AG10803 (cell line): ENCODE measurements at places on chromosomes 6 and 20.
A peak's percentile ranks its signal among the peaks of the same experiment; 100 is the strongest.

DNA sequence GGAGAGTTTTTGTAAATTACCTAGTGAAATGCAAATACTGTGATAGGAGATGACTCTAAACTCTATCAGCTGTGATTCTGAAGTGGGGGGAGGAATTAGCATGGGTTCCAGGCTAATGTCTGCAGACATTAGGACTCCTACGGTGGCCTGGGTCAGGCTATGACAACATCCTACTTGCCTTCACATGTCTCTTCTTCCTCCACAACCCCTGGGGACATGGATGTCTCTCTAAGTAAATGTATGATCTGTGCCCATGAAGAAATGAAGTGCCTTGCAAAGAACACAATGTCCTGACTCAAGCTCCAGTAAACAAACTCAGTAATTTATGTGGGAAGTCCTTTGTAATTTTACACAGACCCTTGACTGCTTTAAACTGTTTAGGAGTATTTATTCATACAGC, 165.8 kb upstream of the EEF1E1 start:
- no peak for DNase-seq

- no peak for DNase-seq
Observed at GRCh38 chr20:53362736-53363135, 230.9 kb downstream of the ZNF217 start.

- DNase-seq = peak; percentile 75
Observed at GRCh38 chr20:58890518-58891085, 38.1 kb downstream of the GNAS start.

DNA sequence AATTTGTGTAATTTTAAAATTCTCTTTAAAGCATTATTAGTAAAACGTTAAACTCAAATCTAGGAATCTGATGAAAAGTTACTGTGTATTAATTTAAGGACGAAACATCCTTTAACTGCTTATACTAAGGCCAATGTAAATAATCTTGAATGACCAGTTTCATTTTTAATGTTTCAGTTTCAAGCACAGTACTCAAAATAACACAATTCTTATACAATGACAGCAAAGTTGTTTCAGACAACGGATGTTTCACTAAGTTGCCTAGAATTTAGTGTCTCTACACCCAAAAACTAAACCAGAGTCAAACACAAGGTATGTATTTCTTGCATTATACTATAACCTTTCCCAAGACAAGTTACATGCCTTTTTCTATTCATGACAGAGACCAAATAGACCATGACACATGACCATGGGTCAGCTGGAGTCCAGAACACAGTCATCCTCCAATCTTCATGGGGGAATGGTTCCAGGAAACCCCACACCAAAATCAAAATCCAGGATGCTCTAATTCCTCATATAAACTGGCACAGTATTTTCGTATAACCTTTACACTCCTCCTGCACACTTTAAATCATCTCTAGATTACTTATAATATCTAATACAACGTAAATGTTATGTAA, 7.7 kb downstream of the PHIP start:
- DNase-seq = no peak

DNA sequence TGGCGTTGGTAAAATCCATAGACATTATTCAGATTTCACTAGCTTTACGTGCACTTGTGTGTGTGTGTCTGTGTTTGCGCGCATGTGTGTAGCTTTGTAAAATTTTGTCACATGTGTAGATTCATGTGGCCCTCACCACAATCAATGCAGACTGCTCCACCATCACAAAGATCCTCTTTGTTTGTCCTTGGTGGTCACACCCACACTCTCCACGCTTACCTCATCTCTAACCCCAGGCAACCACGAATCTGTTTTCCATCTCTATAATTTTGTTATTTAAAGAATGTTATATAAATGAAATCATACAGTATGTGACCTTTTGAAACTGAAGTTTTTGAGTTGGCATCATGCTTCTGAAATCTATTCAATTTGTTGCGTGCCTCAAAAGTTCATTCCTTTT, 58.5 kb downstream of the GRM1 start:
- DNase-seq = no peak

DNA sequence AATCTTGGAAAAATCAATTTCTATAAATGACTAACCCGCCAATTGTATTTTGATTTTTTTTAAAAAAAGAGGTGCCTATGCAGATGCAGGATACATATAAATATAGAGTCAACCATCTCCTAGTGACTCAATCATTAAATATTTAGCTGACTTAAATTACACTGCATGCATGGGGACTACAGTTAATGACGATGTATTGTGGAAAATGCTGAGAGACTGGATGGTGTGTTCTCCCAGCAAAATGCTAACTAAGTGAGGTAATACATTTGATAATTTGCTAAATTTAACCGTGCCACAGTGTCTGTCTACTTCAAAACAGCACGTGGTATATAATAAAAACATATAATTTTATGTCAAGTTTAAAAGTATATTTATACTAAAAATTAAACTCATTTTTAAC, 341.6 kb downstream of the PRKN start:
- DNase-seq = peak; percentile 4

GRCh38 chr20:50534567-50534966, 24.4 kb downstream of the PTPN1 start:
- peak; percentile 91 for DNase-seq

DNA sequence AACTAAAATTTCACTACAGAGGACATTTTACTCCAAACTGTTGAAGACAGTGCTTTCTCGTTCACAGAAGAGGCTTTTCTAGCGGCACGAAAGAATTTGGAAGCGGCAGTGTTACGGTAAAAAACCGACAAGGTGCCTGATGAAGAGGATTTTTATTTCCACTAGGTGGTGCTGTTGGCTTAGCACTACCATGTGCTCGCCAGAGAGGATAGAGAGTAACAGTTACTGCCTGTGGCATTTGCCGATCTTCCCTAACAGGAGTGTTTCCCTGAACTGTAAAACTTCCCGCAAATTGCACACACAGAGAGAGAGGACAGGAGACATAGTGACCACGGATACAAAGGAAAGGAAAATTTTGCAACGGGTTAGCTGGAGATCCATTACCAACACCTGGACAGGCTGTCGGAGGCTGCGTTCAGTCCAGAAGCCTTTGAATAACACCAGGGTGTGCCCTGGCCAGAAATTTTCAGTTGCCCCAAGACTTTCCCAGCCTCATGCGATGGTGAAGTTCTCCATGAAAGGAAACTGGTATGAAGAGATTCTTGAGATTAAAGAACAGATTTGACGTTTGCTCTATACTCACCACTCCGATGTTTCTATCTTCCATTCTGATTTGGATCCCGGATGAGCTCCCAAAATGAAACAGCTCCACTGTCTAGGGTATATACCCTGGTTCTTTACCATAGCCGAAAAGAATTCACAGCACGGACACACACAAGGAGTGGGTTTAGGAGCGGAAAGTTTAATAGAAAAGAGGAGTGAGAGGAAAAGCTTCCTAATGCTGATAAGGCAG, 48.1 kb downstream of the HLA-DPB1 start:
- DNase-seq = peak; percentile 11

DNA sequence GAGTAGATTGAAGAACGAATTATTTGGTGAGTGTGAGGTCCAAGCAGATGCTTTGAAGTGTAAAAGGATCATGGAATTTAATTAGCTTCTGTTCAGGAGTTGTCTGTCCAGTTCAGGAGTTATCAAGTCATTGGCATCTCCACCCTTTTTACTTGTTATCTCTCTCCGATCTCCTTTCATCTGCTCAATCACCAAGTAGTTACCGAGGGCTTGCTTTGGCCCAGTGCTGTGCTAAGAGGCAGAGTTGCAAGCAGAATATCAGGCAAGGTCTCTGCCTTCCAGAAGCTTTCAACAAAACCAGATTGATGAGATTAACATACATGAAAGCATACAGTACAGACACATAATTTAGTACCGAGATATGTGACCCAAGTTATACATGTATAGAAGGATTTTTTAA, 10.2 kb upstream of the TNFRSF21 start:
- no peak for DNase-seq

DNA sequence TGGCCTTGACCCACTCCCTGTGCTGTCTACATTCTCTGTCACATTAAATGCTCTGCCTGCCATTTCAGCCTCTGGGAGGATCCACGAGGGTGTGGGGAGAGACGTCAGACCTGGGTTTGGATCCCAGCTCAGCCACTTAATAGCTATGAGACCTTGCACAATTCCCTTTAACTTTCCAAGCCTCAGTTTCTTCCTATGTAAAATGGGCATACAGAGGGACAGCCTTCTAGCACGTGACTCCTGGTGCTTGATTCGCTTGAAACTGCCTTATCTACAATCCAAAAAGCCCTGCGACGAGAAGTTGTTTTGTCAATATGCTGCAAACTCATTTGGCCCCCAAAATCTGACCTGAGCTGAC, 40.0 kb downstream of the TOX2 start:
- no peak for DNase-seq

DNA sequence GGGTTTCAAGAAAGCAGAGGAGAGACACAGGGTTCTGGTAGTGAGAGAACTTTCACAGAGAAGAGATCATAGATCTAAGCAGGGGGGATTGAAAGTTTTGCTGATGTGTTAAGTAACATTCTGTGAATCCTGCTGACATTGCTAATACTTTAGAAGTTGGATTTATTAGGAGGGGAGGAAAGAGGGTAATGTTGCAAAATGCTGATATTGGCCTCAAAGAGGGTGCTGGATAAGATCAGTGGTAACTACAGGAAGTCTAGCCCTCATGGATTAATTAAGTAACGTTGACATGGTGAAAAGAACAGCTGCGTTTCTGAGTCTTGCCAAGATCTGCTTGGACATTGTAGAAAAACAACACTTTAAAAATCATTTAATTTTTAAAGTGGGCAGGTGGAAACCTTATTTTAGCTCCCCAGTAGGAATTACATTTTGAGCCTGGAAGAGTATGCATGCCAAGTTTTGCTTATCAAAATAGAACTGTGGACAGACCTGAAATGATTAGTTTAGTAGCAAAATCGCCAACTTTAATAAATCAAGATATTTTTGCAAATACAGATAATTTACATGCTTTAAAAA, 606.0 kb upstream of the HTR1E start:
- no peak for DNase-seq

DNA sequence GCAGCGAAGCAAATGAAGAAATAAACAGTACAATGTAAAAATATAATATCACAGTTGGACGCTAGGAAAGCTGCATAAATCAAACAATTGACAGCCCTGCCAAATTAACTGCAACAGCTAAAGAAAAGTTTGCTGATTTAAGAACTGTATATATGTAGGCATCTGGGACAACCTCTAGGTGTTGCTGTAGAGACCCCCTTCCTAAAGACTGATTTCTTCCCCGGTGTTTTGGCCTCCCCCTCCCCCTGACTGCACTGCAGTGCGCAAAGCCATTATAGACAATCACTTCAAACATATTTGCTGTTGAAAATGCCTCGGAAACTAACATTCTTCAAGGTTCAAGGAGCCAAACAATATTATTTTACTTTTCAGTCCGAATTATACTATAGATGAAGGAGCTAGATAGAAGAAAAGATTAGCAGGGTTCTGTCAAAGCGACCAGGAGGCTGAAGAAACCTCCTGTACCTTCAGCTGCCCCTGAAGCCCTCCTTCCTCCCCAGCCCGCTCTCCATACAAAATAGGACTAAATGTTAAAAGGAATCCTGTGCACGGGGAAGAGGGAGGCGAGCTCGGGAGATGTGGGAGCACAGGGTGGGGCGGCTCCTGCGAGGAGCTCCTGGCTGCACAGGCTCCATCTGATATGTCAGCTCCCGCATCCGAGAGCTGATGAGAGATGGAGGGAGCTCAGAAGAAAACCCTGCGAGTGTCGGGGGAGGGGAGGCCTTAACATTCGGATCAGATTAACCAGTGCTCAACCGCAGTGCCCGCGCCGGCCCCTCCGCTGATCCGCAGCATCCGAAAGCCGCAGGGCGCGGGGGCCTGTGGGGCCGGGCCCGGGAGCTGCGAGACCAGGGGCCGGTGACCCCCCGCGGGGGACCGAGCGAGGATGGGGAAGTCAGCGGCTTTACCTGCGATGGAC, 822 bp downstream of the ELOVL4 start:
- peak; percentile 13 for DNase-seq

- DNase-seq = no peak
Observed at GRCh38 chr20:15439551-15439950, 1102.1 kb upstream of the FLRT3 start.

DNA sequence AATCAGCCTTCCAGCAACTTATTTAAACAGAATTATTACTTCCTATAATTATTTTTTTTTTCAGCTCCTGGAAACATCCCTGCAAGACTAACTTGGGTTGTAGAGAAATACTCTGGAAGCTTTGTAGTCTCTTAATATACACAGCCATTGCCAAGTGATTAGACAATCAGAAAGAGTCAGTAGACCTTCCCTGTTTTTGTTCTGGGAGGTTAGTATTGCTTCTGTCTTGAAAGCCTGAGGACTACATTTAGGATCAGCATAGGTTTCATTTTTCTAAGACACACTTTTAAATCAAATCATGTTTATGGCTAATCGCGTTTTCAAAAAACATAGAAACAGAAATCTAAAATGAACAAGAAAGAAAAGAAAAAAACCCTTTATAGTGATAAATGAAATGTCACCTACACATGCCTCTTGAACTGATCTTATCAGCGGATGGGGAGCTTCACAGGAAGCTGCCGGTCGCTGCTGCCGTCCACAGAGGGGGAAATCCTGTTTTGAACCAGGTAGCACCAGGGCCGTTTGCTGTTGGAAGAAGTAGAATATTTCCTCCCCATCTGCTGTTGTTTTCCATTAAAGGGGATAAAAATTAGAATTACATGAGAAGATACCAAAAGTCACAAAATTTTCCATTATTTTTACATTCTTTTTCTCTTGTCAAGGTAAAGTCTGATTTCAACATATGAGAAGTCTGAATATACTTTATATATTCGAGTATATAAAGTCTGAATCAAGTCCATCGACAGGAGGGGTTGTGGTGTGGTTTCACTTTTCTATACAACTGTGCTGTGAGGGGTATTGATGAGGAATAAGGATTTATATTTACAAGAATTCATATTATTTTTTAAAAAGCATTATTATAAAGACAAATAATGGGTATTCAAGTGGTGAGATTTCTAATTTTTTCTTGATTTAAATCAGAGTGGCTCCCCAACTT, 94.6 kb downstream of the ARMC2 start:
- DNase-seq = no peak

GRCh38 chr6:26220145-26220970, 133.1 kb downstream of the HFE start:
- no peak for DNase-seq

- DNase-seq = no peak
Observed at GRCh38 chr20:17502105-17502504, 29.1 kb downstream of the BFSP1 start.

DNA sequence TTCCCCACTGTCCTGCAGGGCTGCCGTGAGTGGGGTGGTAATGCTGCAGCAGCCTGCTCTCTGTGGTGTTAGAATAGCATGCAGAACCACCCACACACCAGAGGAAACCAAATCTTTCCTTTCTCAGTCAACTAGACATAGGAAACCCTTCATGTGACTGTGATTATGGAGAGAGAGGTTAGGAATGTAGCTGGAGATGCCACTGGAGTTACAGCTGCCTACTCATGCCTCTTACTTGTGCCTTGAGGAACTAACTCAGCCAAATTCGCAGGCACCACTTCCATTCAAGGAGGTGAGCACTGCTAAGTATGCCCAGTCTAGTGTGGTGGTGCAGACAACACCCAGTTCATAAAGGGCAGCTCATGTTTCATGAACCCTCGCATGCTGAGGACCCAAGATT, 27.4 kb downstream of the MUC22 start:
- DNase-seq = peak; percentile 78
